NCI-H187 treated with DMSO at 0.1 percent for 48 hours (cell line): ENCODE measurements at places on chromosomes 7 and 10.

DNA sequence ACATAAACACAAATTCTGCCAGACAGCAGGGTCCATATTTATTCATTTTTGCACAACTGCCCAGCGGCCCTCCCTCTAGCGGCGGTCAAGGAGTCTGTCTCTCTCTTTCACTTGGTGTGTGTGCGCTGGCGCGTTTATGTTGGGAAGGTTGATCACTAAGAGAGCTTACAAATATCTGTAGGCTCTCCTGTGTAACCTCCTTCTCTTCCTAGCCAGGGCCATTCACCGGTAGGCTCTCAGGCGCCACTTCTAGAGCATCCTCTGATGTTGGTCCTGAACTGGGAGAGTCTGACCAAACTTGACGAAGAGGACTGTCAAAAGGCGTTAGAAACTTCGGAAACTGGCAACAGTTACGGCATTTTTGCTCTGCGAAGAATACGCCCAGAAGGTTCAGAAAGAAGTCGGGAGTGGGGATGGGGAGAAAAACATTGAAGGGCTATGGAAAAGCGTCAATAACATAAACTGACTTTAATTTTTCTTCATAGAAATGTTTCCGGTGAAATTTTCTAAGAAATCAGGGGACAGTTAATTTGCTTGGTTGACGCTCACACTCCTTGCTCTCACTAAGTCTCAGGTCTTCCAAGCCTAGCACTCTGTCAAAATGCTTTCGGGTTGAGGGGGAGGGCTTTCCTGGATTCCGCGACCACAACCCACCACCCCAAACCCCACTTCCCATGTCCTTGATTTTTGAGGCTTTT lies 731.1 kb downstream of the ZWINT start:
- DNase-seq, result no peak

- DNase-seq, result no peak
Observed at GRCh38 chr7:77960336-77960735, 161.8 kb downstream of the PHTF2 start.

GRCh38 chr10:110431659-110432058 lies 66.0 kb upstream of the DUSP5 start:
- no peak for DNase-seq

DNA sequence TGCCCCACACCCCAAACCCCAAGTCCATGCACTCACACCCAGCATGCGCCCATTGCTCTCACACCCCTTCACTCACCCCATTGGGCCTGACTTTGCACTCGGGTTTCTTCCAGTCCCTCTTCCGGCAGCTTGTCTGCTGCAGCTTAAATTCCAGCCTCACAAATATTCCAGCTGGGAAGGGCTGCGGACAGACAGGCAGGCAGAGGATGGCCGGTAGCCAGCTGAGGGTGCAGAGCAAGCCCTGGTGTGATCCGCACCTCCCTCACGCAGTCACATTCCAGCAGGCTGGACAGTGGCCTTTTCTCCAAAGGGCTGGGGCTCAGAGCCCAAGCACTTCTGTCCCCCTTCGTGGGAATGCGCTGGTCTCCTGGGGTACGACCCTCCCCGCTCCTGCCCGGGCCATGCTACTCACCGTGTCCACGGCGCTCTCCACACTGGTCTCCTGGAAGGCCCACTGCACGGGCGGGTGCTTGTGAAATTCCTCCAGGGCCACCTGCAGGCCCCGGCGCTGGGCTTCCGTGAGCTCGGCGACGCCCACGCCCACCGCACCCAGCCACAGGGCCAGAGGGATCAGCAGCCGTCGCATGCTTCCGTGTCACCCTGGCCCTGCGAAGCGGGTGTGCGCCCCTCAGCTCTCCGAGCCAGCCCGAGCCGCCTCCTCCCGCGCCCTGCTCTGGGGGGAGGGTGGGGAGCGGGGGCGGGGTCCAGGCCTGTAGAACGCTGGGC lies 1.2 kb downstream of the RARRES2 start:
- no peak for DNase-seq
